ENCODE measurements at places on chromosomes 3 and 15. TPM values are rescaled to one million over a fixed set of nuclear protein-coding genes. Genes with fewer than 3 reads are reported as not detected.

GJD2 gene
- not detected for total RNA-seq

VWA5B2 gene
- total RNA-seq: 0.24 TPM

HESX1 gene
- 0.48 TPM for total RNA-seq

ESYT3 gene
- total RNA-seq: 0.83 TPM

BFSP2 gene
- not detected for total RNA-seq

PLSCR5 gene
- not detected for total RNA-seq

PPP1R14D gene
- total RNA-seq: not detected

BSN gene
- 0.83 TPM for total RNA-seq

NR1I2 gene
- total RNA-seq: 0.22 TPM

All from ovary (tissue), 10 donors.